DND-41 (cell line): ENCODE measurements at places on chromosomes 5 and 9.
A peak's percentile ranks its signal among the peaks of the same experiment; 100 is the strongest.

- no peak for DNase-seq
Measured at GRCh38 chr9:92648474-92648971, 21.4 kb downstream of the IPPK start.

DNA sequence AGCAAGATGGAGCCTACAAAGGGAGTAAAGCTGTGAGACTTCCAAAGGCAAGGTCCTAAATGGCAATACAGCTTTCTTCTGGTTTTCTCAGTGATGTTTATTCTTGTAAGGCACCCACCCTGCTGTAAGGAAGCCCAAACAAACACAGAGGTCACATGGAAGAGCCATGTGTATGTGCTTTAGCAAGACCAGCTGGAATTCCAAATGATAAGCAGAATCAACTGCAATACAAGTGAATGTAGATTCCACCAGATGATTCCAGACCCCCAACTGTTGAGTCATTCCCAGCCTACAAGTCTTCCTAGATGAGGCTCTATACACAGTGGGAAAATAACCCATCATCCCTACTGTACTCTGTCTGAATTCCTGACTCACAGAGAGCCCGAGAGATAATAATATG is 122.8 kb downstream of the DEPDC1B start:
- no peak for DNase-seq

GRCh38 chr5:57493034-57493433 is 10.4 kb upstream of the ACTBL2 start:
- DNase-seq, result no peak

DNA sequence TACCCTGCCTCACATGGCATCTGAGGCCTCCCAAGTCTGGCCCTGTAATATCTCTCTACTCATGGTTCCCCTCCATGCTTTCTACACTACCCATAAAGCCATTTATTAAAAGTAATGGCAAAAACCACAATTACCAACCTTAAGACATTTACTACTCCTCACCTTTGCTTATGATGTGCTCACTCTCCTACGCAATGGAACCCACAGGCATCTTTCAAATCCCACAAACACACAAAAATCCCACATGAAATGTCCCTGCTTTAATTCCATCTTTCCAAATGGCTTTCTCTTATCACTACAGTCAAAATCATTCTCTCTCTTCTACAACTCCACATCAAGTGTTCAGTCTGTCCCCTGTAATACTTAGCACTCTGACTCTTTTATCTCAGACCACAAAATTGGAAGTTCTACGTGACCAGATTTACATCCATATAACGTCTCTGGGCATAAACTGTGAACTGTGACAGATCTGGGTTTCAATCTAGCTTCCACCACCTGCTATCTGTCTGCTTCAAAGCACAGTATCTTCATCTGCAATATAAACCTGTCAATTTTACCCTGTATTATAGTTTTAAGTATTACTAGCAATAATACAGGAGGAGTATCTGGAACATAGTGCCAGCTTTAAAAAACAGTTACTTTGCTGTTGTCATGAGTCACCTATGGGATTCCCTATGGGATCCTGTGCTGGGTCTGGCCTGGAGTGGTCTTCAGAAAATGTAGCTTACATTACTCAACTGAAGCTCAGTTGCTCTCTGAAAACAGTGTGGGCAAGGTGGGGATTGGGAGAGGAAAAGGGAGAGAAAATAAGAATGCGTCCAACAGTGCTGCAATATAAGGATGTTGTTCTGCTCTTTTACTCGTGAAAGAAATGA is 137.1 kb upstream of the TRIM32 start:
- DNase-seq, result no peak

DNA sequence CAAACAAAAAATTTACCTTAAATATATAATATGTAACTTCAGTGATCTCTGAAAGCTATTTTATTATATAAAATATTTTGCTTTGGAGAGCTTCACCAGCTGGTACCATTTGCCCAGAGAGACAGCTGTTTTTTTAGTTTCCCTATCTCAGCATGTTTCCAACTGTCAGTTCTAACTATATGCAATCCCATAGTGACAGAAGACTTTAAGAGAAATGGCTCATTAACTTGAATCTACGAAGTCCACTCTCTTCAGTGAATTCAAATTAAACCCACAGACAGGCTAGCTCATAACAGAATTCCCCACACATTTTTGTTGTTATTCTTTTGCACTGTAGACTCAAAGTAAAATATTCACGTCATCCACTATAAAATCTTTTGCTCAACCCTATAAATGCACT is 251.8 kb upstream of the POU5F2 start:
- no peak for DNase-seq

- DNase-seq, result no peak
Measured at GRCh38 chr5:15980835-15981234, 198.8 kb downstream of the MARCHF11 start.

DNA sequence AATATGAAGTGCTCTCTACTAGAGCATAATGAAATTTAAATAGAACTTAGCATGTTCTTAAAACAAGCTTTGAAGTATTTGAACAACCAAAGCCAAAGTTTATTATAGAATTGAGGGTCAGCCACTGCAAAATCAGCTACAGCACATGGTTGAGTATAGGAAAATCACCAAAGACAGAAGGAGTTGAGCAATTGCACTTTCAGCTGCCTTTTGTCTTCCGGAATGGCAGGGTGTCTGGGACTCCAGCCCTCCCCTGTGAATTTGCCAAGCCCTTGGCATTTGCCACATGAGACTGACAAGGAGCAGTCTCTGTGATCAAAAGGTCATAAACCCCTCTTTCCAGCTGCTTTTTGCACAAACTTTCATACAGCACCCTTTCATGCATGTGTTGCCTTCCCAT is 8.5 kb upstream of the LURAP1L start:
- no peak for DNase-seq

DNA sequence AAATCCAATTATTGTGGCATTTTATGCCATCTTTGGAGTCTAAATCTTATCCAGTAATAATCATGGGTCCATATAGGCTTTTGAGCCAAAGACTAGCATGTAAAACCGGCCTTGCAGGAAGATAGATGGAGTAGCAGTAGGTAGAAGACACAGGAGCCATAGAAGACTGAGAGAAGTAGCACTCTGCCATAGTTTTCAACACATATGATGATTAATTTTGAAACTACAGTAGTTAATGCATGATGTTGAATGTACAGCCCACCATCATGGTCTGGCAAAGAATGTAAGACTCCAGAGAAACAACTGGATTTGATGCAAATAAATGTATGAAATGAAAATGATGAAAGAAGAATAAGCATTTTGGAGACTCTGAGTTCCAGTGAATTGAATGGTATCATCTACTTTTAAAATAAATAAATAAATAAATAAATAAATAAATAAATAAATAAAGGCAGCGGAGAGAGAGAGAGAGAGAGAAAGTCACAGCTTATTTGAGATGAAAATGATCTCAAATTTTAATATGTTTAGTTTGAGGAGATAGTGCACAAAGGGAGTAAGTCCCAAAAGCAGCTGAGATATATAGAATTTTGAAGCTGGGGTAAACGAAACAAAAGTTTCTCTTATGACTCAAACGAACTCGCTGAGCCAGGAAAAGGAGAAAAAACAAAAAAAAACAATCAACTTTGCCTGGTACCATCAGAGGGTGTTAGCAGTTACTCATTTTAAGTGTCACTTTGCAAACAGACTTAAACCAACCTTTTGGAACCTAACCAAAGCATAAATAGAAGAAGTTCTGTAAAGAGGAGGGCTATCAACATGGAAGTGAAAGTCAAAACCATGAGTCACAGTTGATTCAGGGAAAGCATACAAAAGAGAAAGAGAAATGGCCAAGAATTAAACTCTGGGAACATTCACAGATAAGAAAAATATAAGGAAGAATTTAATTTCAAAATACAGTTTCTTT is 388.7 kb downstream of the CETN3 start:
- no peak for DNase-seq

GRCh38 chr5:112794410-112794809 is 56.7 kb downstream of the APC start:
- DNase-seq, result no peak

- no peak for DNase-seq
Measured at GRCh38 chr9:72363236-72363635, 1.8 kb downstream of the ZFAND5 start.

- DNase-seq, result no peak
Measured at GRCh38 chr9:126084696-126085095, 241.9 kb upstream of the MVB12B start.

GRCh38 chr9:87581513-87581912 is 83.8 kb downstream of the DAPK1 start:
- DNase-seq, result no peak

GRCh38 chr5:2995035-2995434 is 243.6 kb upstream of the IRX2 start:
- DNase-seq, result no peak

DNA sequence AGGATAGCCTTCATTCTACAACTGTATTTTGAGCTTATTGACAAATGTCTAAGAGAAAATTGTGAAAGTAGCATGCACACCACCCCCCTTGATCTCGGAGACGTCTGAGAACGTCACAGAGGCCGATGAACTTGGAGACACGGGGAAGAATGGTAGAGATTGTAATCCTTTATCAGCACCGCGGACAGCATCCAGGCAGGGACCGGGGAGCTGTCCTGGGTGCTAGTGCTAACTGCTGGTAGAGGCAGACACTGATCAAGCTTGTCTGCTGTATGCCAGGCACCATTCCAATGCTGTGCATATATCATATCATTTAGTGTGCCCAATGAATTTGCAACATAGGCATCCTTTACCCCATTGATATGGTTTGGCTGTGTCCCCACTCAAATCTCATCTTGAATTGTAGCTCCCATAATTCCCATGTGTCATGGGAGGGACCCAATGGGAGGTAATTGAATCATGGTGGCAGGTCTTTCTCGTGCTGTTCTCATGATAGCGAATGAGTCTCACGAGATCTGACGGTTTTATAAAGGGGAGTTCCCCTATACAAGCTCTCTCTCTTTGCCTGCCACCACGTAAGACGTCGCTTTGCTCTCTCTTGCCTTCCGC is 98.8 kb downstream of the LHX2 start:
- peak; percentile 75 for DNase-seq

- DNase-seq, result no peak
Measured at GRCh38 chr5:110376281-110376951, 350.1 kb downstream of the TMEM232 start.

GRCh38 chr9:4709380-4709779 is 30.0 kb downstream of the CDC37L1 start:
- DNase-seq, result no peak

- no peak for DNase-seq
Measured at GRCh38 chr5:82480331-82480730, 202.2 kb upstream of the RPS23 start.

GRCh38 chr9:129478461-129478860 is 142.4 kb downstream of the C9orf50 start:
- DNase-seq, result no peak

GRCh38 chr5:175516933-175517823 is 38.8 kb downstream of the SFXN1 start:
- no peak for DNase-seq

GRCh38 chr9:37749129-37749528 is 4.5 kb upstream of the TRMT10B start:
- no peak for DNase-seq

GRCh38 chr5:107364443-107365319 is 306.1 kb downstream of the EFNA5 start:
- no peak for DNase-seq

DNA sequence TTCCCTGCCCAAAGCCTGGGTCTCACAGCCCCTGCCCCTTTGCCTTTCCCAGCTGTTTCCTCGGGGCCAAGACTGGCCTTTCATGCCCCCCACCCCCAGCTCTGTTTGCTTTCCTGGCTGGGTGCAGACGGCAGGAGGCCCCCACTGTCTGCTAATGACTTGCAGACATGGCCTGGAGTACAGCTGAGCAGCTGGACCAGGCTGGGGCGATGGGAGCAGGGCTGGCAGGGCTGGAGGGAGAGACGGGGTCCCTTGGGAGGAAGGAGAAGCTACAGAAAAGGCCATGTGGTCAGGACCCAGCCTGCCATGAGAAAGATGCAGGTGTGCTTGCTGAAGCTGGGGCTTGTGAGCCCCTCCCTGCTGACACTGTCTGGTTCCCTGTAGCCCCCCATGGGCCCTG is 28.3 kb upstream of the GFPT2 start:
- DNase-seq, result no peak

DNA sequence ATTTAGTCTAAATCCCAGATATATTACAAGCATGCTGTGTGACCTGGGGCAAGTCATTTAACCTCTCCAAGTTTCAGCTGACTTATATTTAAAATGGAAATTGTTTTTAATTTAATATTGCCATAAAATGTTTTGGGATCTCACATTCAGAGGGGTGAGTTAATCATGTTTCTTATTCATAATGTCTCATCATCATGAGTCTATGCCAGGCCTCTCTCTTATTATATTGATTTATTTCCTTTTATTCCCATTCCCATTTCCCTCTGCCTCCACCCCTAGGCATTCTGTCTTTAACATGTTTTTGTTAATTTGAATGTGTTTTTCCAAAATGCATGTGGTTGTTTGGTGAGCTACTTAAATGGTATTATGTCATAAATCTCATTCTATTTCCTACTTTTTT is 39.0 kb upstream of the TTC1 start:
- DNase-seq, result no peak

- DNase-seq, result peak; percentile 8
Measured at GRCh38 chr9:111621895-111622480, 9.1 kb upstream of the DNAJC25 start.

- DNase-seq, result no peak
Measured at GRCh38 chr9:112248722-112249121, 73.6 kb upstream of the SUSD1 start.

DNA sequence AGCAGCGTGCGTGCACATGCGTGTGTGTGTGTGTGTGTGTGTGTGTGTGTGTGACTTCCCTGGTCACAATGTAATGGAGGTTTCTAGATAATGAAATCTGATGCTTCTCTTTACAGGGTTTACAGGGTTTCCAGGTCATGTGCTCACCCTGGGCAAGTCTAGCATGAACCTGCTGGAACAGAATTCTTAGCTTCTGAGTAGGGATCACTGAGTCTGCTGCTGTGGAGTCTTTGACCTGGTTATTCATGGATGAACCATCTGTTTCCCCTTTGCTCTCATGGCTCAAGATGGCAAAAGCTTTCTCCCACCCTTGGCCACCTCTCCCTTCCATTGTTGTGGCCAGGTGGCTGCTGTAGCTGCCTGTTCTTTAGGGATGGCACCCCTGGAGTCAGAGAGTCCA is 111.6 kb upstream of the SHB start:
- DNase-seq, result no peak

- no peak for DNase-seq
Measured at GRCh38 chr5:37840053-37841034, 503 bp upstream of the GDNF start.

DNA sequence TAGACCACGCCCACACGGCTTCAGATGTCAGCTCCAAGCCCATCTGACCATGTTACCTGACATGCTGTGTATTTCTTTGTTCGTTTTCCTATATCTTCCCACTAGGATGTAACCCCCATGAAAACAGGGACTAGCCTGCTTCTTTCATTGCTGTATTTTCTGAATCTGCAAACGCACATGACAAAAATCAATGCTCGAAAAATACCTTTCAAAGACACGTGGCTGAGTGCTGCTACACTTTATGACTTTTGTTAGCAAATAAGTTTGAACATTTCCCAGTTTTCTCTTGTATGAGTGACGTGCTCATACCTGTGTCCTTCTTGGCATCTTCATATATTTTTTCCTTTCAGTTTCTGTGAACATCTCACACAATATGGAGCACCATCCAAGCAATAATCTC is 181.3 kb upstream of the IRX1 start:
- no peak for DNase-seq

GRCh38 chr9:27059412-27059811 is 49.6 kb upstream of the TEK start:
- DNase-seq, result no peak

GRCh38 chr5:56366986-56367385 is 133.9 kb upstream of the ANKRD55 start:
- DNase-seq, result no peak

- DNase-seq, result no peak
Measured at GRCh38 chr5:67577424-67577823, 380.8 kb upstream of the CD180 start.
